Ammon's horn (tissue), 1 donor: ENCODE measurements at places on chromosomes 13 and 19.

- DNase-seq = no peak
These were observed 4.8 kb downstream of the GNA15 start for GRCh38 chr19:3140667-3141038.

GRCh38 chr13:113837560-113838355, 26.1 kb downstream of the GAS6 start:
- peak; percentile 89 for DNase-seq

GRCh38 chr13:113874579-113875428, 10.9 kb upstream of the GAS6 start:
- peak; percentile 1 for DNase-seq

- no peak for DNase-seq
These were observed 26.2 kb upstream of the WDFY2 start for GRCh38 chr13:51557875-51558612.

DNA sequence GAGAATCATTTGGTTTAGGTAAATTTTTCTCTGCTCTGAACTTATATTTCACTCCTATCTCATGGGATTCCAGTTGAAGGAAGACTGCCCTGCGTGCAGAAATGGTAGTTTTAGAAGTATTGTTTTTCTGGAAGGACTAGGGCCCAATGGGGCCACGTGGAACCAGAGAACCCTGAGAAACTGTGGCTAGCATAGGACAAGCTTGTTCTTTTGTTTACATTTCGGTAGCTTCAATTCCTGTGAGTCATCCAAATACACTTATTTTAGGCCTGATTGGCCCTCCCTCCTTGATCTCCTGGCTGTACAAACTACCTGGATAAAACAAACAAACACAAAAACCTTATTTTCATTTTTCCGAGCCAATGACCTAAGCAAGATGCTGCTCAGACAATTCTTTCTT, 124.0 kb downstream of the ITGBL1 start:
- DNase-seq = no peak

GRCh38 chr19:3336680-3337523, 29.5 kb upstream of the NFIC start:
- peak; percentile 78 for DNase-seq

GRCh38 chr13:60398907-60399589, 2.0 kb downstream of the TDRD3 start:
- DNase-seq = no peak

DNA sequence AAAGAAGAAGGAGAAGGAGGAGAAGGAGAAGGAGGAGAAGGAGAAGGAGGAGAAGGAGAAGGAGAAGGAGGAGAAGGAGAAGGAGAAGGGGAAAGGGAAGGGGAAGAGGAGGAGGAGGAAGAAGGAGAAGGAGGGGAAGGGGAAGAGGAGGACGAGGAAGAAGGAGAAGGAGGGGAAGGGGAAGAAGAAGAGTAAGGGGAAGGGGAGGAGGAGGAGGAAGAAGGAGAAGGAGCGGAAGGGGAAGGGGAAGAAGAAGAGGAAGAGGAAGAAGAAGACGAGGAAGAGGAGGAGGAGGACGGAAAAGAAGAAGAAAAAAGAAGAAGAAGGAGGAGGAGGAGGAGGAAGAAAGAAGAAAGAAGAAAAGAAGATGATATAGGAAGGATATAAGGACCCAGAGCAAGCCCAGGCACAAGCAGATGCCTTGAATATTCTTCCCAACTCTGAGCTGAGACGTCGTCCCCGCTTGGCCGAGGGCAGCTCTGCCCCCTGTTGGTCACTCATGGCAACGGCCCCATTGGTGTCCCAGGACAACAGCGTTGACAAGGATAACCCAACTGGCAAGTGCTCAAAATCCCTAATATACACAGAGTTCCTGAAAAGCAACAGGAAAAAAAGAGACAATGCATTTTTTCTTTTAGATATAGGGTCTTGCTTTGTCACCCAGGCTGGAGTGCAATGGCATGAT, 30.6 kb upstream of the IGSF23 start:
- DNase-seq = no peak

- DNase-seq = peak; percentile 70
These were observed at the start of gene FAM187B for GRCh38 chr19:35228177-35228930. Gene FAM187B, minus strand, starts transcription at chr19:35228739. Its CDS starts 59 bp downstream, at chr19:35228680.

GRCh38 chr13:79671420-79671819, 190.5 kb downstream of the NDFIP2 start:
- DNase-seq = no peak

DNA sequence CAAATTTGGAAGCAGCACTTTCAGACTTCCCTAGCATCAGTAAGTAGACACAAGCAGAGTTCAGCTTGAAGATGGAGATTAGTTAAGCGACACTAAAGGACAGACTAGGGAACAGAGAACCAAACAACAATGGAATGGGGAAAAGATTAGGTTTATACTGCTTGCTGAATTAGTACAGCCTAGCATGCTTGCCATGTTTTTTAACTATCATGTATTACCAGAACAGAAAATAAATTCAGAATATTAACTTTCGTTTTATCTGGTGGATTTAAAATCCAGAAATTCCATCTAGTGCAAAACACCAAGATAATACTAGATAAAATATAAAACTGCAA, 451.5 kb upstream of the SLC10A2 start:
- no peak for DNase-seq

DNA sequence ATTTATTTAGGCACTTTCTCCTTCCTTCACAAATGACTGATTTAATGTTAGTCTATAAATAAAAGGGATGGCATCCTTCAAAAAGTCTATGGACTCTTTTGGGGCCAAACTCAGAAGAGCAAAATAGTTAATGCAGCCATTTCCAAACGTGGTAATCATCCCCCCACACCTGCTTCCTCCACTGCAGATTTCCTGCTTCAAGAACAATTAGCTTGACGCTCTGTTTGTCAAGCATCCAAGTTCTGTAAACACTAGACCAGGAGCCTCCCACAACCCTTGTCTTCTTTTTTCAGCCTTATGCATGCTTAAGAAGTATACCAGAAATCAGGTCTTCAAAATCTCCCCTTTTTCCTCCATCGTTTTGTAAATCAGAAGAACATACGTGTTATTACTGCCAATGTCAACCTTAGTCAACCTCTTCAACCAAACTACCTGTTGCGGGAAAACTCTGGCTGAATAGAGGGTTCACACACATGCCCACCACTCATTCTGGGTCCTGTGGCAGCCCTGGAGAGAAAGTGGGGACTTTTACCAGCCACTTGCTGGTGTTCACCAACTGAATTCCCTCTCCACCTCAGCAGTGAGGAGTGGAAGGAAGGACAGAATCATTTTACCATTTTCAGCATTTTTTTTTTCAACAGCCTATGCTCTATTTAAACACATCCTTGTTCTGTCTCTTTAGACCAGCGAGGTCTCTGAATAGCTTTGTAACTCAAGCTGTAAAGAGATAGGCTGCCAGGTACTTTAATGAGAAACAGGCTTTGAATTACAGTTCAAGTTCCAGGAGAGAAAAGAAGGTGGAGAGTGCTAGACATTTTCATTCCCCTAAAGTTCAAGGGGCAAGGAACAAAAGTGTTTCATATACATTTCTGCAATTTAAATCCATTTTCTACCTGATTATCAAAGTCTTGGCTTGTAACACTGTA, 39.1 kb downstream of the EFNB2 start:
- no peak for DNase-seq

- DNase-seq = peak; percentile 90
These were observed 12.6 kb downstream of the XRCC1 start for GRCh38 chr19:43562698-43563241.

- no peak for DNase-seq
These were observed 756.1 kb upstream of the MIR17HG start for GRCh38 chr13:90591260-90591926.

DNA sequence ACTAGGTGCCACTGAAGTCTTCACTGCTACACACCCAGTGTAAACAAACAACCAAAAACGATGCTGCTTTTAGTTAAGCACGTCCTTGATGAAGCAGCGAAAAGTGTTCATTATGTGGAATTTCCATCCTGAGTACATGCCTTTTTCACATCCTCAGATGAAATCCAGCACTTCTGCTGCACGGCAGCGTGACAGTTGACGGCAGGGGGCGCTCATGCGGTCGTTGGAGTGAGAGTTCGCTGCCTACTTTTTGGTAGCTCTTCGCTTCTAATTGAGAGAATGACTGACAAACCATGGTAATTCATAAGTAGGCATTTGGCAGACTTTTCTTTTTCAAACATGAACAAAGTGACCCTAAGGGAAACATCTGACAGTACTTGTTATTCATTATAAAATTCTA, 1124.9 kb downstream of the EFNB2 start:
- peak; percentile 56 for DNase-seq

GRCh38 chr19:50500753-50501151, 10.2 kb downstream of the JOSD2 start:
- no peak for DNase-seq

DNA sequence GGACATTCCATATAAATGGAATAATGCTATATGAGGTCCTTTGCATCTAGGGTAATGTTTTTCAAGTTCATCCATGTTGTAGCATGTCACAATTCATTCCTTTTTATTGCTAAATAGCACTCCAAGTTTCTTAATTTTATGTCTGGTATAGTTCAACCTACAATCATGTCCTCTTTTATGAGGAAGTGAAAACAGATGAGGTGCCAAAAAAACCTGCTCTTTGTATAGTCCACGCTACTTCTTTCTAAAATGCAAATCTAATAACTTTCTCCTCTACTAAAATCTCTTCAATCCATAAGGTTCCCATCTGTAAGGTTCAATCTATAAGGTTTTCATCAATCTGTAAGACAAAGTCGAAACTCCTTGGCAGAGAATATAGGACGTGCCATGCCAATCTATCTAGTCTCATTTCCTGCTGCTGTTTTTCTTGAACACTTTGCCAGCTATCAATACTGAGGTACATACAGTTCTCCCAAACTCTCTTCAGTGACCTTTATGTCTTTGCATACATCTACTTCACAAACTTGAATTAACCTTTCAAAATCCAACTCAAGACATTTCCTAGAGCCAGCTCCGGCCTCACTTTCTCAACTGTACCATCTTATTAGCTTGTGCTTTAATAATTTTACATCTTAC, 33.7 kb downstream of the INTS6 start:
- DNase-seq = no peak

DNA sequence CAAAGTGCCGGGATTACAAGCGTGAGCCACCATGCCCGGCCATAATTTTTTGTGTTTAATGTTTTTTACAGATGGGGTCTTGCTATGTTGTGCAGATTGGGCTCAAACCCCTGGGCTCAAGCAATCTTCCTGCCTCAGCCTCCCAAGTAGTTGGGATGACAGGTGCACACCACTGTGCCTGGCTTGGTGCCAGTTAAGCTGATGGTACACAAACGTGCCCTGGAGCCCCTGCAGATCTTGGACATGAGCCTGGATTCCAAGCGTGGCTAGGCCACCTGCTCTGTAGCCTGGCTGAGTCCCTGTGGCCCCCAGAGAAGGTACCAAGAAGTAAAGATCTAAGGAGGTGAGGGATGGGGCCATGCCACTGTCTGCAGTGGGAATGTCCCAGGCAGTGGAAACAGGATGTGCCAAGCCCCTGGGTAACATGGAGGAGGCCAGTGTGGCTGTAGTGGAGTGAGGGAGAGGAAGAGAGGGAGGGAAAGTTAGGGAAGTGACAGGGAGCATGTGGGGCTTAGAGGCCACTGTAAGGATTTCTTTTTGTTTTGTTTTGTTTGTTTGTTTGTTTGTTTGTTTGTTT, 7.0 kb downstream of the PRODH2 start:
- DNase-seq = no peak

DNA sequence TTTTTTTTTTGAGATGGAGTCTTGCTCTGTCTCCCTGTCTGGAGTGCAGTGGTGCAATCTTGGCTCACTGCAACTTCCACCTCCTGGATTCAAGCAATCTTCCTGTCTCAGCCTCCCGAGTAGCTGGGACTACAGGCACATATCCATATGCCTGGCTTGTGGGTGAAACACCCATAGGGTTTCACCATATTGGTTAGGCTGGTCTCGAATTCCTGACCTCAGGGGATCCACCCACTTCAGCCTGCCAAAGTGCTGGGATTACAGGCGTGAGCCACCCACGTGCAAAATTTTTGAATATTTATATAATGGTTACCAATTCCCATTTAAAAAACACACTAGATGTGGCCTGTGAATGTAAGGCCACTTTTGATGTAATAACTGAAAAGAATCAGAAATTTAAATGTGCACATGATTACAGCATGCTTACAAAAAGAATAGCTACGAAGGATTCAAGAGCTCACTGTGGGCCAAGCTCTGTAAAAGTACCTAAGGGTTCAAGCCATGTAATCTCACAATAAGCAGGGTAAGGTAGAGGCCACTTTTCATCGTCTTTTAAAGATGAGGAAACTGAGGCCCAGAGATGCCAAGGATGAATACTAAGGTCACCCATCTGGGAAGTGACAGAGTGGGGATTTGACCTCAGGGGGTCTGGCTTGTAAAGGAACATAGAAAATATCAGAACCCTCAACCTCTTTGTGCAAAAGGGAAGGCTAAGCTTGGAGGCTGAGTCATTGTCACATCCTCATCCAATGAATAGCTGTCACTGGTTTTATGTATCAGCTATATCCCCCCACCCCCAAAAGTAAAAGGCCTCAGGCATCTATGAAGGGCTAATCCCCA, 17.8 kb downstream of the TNFSF14 start:
- DNase-seq = no peak

DNA sequence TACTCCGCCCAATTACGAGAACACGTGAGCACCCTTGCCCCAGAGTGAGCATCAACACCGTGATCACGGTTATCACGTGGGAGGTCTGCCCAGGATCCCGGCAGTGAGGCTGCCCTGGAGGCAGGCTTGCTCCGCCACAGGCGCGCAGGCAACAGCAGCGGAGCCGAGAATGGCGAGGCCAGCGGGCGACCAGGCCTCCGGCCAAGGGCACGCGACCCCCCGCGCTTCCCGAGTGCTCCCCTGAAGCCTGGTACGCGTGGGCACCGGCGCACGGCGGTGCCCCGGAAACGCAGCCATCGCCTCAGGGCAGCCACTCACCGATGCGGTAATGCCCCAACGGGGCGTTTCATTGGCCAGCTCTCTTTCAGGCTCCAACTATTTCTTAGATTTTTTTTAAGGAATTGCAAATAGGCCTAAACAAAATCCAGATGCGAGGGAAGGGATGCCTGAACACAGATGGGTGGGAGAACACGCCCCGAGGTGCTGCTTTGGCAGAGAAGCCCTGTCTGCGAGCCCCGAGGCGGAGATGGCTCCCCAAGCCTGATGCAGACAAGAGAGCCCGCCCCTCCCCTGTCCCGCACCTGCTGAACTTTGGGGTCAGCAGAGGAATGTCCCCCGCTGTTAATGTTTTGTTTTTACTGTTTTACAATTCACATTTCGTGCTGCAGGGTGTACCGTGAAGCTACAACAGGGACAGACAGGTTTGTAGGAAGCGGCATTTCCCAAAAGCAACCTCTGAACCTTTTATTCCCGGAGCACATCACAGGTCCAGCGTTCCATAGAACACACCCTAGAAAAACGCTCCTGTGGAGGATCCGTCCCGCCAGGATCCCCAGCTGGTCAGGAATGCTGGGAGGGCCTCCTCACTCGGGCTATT, 132.7 kb downstream of the ZDHHC20 start:
- DNase-seq = peak; percentile 52

- DNase-seq = no peak
These were observed 154.3 kb upstream of the VSTM2B start for GRCh38 chr19:29371251-29372090.

GRCh38 chr13:68160466-68160865, 930.3 kb upstream of the PCDH9 start:
- peak; percentile 4 for DNase-seq

GRCh38 chr13:36673838-36674326, at the start of gene SERTM1:
Gene SERTM1, plus strand, starts transcription at chr13:36674020. Its CDS starts 21,059 bp downstream, at chr13:36695079.
- DNase-seq = peak; percentile 44

GRCh38 chr13:35780613-35781012, 304.1 kb upstream of the MAB21L1 start:
- no peak for DNase-seq
